ENCODE measurements at places on chromosomes 12 and 14.

- no peak for DNase-seq
Measured at GRCh38 chr12:56086096-56086495, 6.1 kb downstream of the ERBB3 start.

- DNase-seq = no peak
Measured at GRCh38 chr12:96143827-96144565, 50.2 kb upstream of the ELK3 start.

DNA sequence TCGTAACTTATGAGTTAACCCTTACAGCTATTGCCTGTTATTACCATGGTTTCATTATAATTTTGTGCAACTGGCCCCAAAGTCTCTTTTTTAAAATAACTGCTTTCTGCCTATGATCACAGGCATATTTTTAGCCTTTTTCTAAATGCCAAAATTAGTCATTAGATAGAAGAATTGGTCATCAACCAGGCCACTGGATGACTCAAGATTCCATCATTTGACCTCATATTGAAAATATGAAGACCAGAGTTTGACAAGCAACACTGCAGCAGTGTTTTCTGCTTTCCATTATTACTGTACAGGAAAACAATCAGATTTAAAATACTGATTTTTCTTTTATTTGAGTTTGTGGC lies 54.7 kb upstream of the OTOGL start:
- DNase-seq = no peak

DNA sequence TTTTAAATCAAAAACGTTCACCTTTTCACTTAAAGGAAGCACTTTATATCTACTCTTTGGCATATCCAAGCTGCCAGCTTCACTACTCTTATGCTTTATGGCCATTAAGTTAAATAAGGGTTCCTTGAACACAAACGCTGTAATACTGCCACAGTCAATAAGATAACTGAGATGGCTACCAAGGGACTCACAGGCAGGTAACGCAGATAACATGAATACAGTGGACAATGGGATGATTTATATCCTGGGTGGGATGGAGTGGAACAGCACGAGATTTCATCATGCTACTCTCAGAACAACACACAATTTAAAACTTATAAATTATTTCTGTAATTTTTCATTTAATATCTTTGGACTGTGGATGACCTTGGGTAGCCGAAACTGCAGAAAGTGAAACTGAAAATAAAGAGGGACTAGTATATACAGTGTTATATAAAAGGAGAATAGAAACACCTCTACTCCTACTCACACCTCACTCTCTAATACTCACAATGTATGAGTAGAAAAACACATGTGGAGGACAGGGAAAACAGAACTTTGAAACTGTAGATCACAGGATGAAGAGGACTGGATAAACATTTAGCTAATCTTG lies 367.3 kb downstream of the C12orf50 start:
- no peak for DNase-seq

GRCh38 chr12:46373301-46374296 lies 1.0 kb upstream of the SLC38A2 start:
- DNase-seq = peak; percentile 54

All from head of caudate nucleus (tissue), 42 donors.